ENCODE measurements at places on chromosomes 3 and 15. TPM values are rescaled to one million over a fixed set of nuclear protein-coding genes. Genes with fewer than 3 reads are reported as not detected.

CYP11A1 gene
- polyA plus RNA-seq: 0.55 TPM

SIDT1 gene
- 0.75 TPM for polyA plus RNA-seq

GOLGA6L4 gene
- polyA plus RNA-seq: 2.3 TPM

TMC3 gene
- not detected for polyA plus RNA-seq
